ENCODE measurements at places on chromosomes 3 and 15.

DNA sequence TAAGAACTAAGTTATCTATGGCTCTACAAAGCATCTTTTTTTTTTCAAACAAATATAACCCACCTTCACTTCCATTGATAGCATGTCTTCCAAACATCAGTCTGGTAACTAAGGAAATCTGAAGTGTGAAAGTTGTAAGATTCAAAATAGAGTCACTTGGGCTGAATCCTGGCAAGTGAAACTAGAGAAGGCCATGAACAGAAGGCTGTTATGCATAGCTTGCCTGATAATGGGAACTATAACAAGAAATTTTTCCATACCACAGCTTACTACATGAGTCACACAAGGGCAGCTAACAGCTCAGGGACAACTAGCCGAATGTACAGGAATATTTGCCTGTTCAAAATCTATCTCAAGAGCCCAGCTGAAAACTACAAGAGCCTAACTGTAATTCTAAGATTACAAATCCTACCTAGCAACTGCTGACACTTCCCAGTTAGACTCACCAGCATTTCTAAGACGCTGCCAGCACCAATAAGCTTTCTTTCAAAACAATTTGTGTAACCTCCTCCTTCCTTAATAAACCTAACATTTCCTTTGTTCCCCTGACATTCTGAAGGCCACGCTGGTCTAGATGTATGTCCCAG is 1066.5 kb downstream of the PLOD2 start:
- no peak for DNase-seq

DNA sequence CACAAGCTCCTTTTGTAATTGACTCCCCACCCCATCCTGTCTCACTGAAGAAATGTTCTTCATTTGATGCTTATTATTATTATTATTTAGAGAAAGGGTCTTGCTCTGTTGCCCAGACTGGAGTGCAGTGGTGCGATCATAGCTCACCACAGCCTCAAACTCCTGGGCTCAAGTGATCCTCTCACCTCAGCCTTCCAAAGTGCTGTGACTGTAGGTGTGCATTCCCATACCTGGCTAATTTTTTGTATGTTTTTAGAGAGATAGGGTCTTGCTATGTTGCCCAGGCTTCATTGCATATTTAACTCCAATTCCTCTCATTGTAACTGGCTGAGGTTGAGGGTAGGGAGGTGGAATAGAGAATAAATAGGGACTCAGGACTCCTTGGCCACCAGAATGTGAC is 22.3 kb downstream of the SEMA5B start:
- DNase-seq: no peak

- no peak for DNase-seq
Measured at GRCh38 chr3:79845546-79845945, 77.7 kb upstream of the ROBO1 start.

GRCh38 chr3:56491566-56491965 is 23.3 kb upstream of the ERC2 start:
- DNase-seq: no peak

DNA sequence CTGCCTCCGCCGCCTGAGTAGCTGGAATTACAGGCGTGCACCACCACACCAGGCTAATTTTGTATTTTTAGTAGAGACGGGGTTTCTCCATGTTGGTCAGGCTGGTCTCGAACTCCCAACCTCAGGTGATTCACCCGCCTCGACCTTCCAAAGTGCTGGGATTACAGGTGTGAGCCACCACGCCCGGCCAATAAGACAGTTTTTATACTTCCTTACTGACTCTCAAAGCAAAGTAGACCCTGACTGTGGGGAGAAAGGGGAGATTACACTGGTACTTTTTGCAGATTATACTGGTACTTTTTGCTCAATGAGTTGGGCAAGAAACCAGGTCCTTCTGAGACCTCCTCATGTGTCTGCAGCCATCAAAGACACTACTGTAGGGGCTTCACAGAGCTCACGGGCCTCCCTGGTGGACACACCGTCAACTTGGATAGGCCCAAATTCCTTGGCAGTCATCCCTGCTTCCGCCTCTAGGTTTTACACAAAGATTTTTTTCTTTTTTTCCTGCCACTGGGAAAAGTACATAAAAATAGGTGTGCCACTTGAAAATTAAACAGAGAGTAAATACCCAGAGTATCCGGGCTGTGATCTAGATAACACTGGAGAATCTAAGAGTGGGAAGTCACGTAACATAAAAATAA is 143.3 kb upstream of the WNT5A start:
- DNase-seq: no peak

DNA sequence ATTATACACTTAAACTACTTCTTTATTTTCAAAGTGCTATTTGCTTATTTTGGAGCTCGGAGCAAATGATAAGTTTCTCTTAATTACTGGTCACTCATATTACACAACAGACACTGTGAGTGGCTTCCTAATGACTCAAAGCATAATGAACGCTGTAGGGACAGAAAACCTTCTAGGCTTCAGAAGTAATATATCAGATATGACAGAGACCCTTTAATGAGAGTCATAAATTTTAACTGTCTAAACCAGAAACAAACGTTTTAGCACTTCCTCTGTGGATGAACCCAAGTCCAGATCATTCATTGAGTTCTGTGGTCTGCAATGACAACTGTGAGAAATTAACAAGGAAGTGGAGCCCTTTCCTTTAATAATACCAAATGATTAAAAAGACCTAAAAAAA is 66.6 kb downstream of the ARPP21 start:
- no peak for DNase-seq

- no peak for DNase-seq
Measured at GRCh38 chr3:167397826-167398225, 17.7 kb upstream of the ZBBX start.

DNA sequence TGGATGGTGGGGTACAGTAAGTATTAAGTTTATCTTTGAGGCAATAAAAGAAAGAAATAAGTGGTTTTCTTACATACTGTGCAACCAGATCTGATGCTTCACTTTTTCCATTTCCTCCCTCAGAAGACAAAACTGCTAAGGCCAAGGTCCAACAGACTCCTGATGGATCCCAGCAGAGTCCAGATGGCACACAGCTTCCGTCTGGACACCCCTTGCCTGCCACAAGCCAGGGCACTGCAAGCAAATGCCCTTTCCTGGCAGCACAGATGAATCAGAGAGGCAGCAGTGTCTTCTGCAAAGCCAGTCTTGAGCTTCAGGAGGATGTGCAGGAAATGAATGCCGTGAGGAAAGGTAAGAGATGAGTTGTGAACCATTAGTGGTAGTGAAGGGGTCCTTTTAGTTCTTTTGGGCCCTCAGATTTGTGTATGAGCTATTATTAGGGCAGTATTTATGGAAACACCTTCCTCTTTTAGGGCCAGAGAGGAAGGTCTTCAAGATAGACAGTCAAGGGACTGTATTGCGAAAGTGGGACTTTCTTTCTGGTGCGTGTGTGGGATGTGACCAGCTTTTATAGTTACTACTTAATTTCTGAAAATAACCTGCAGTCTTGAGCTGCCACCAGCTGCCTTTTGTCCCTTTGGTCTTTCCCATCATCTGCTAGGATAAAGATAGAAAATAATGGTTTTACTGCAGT is 4.6 kb downstream of the ALAS1 start:
- DNase-seq: no peak

- no peak for DNase-seq
Measured at GRCh38 chr15:69686626-69687025, 234.0 kb downstream of the RPLP1 start.

DNA sequence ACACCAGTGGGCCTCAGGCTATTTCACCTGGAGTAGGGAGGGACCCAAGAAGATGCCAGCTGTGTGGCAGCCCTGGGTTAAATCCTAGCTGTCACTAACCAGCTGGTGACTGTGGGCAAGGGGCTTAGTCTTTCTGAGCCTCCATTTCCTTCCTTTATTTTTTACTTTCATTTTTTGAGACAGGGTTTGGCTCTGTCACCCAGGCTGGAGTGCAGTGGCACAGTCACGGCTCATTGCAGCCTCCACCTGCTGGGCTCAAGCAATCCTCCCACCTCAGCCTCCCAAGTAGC is 108.0 kb upstream of the SMAD3 start:
- no peak for DNase-seq

DNA sequence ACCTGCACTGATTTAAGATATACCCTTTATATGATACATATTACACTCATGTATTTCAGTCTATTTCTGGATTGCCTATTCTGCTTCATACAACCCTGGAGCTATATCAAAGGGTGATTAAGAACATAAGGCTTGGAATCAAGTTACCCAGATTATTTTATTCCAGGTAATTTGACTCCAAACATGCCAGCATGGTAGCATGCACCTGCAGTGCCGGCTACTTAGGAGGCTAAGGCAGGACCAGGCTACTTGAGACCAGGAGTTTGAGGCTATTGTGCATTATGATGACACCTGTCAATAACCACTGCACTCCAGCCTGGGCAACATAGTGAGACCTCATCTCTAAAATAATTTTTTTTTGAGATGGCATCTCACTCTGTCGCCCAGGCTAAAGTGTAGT is 50.4 kb upstream of the NEO1 start:
- DNase-seq: no peak

GRCh38 chr3:13853978-13854296 is 25.9 kb downstream of the WNT7A start:
- DNase-seq: no peak

DNA sequence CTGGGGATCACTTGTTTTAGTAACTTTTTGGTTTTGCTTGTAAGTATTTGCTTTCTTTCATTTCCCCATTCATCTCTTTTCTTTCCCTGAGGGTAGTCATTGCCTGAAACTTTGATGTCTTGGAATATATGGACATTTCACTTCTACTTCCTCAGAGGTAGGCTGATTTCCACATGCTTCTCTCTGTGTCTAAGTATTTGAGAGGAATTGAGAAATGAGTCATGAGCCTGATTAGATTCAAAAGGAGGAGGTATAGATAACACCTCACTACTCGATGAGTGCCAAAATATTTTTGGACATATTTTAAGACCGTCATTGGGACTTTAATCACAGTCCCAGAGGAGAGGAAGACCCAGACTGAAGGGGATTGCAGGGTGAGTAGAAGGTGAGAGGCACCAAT is 480.1 kb upstream of the SGO1 start:
- no peak for DNase-seq

GRCh38 chr3:49534581-49535441 is 19.5 kb upstream of the BSN start:
- DNase-seq: no peak

DNA sequence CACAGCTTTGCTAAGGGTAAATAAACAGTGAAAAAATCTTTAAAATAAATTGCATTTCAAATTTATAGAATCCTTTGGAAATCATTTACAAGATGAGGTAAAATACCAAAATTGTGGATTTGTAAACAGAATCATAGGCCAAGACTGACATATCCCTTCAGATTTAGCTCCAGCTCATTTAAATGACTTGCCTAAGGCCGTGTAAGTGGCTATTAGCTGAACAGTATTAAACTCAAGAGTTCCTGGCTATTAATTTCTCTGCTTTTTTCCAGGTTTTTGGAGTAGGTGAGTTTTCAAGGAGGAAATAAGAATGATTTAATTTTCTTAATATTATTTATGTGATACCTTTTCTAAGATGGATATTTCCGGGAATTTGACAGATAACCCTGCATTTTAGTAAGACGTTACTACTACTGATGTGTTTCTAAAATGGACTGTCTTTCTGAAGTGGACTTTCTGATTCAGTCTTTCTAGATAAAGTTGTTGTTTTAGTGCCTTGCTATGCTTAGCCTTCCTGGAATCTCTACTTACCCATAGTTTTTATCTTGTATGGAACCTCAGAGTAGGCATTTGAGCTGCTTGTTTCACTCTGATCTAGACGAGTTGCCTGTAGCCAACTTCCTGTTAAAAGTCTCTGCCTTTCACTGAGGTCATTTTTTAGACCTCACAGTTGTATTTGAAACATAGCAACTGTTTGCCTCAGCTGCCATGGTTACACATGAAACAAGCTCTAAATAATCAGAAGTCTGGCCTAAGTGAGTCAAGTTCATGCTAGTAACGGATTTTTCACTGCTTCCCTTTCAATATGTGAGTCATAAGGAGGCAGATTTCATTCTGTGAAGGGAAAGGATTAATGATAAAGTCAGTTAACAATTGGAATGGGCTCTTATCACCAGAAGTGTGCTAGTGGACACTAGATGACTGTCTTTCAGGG is 127.0 kb downstream of the KLHL25 start:
- peak; percentile 37 for DNase-seq

DNA sequence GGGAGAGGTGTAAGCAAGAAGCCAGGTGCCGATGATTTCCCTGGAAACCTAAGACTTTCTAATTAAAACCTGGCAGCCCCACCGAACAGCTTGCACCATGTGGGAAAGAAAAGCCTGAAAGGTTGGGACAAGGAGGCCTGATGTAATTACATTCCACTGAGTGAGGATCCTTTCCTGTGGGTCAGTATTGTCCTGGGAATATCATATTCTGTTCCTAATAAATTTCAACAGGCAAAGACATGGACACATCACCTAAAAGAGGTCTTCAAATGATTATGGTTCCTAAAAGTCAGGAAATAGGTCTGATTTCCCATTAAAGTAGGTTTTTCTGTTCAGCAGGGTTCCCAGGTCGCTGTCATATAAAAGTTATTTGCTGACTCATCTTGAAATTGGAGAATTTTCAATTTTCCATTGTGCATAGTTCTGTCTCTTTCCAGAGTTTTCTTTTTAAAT is 58.5 kb downstream of the DUT start:
- no peak for DNase-seq

GRCh38 chr3:123085293-123085931 is 18.6 kb downstream of the PDIA5 start:
- DNase-seq: no peak

- DNase-seq: no peak
Measured at GRCh38 chr3:159634483-159634882, 354.2 kb upstream of the IL12A start.

DNA sequence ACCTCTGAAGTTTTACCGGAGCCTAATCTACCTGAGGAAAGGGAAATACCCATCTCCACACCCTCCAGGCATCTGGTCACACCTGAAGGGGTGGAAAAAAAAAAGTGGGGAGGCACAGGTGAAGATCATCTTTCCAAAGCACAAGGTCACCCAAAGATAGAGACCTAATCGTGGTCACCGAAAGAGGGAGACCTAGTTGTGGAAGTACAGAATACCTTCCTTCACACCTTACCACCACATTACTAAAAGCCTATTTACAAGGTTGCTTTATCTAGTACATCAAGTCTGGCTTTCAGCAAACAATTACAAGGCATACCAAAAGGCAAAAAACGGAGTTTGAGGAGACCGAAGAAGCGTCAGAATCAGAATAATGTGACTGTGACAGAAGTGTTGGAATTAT is 110.0 kb upstream of the ARPP21 start:
- DNase-seq: no peak

GRCh38 chr15:45534821-45535220 is 12.3 kb upstream of the SLC30A4 start:
- no peak for DNase-seq

All from activated T-helper 9 cell treated with anti-CD3 and anti-CD28 coated beads, Interleukin-2, amount 50 U/mL, for 16 hours (primary cell).